ENCODE measurements at places on chromosomes 2 and 18.

GRCh38 chr2:106581755-106582147 is 94.6 kb downstream of the CD8B2 start:
- no peak for DNase-seq

GRCh38 chr2:112174383-112174782 is 36.2 kb downstream of the FBLN7 start:
- no peak for DNase-seq

DNA sequence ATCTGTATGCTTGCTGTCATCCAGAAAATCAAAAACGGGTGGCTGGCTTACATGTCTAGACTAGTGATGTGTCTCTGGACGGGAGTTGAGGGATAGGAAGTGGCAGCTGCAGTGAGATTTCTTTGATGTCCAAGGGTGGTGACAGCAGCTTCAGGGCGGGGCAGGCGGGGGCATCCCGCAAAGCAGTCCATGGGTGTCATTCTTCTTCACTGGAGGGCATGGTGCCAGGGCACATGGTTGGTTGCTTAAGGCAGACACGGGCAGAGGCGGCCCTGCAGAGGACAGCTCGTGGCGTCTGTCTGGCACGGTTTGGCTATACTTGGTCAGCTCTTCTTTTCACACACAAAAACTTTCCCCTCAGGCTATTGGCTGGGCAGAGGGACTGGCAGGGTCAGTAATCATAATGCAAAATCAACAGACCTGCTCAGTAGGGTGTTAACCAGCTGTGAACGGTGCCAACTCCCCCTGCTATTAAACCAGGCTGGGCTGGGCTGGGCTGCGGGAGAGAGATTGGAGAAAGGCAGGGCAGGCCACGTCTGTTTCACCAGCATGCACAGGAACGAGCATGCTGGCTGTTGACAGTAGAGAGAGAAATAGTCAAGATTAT is 63.7 kb downstream of the COL4A3 start:
- peak; percentile 86 for DNase-seq

- DNase-seq = no peak
Observed at GRCh38 chr2:186713691-186714090, 19.8 kb downstream of the FAM171B start.

GRCh38 chr2:42085706-42086487 is 38.1 kb downstream of the PKDCC start:
- no peak for DNase-seq

DNA sequence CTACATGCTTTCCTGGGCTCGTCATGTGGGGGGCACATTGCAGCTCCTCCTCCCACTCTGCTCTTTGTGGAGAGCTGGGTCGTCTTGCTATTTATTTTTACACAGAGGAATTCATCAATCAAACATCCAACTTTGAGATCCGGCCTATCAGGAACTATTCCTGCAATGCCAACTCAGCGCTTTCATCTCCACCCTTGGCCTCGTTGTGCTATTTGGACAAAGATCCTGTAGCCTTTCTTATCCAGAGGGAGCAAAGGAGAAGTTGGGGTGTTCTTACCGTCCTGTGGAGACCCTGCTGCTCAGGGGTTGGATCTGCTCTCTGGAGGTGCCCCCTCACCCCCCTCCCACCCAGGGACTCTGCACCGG is 92.1 kb downstream of the ASB1 start:
- DNase-seq = no peak

GRCh38 chr2:103959174-103960128 is 894.5 kb upstream of the POU3F3 start:
- no peak for DNase-seq

GRCh38 chr2:42124011-42124785 is 45.0 kb upstream of the EML4 start:
- DNase-seq = no peak

DNA sequence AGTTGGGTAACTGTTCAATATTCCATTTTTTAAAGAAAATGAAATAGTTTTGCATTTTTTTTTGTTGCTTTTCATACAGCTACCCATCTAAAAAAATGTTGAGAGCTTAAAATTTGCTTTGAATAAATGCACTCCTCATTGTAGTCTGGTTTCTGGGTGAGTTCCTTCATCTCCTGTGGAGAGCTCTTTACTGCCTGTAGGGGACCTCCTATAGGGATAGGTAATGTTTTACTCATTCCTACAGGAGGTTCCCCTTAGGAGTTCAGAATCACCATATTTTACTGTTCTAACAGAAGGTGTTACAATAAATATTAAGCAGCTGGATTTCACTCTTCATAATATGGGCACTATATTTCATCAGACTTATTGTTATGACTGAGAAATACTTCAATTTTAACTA is 947.3 kb upstream of the CRIM1 start:
- DNase-seq = no peak

DNA sequence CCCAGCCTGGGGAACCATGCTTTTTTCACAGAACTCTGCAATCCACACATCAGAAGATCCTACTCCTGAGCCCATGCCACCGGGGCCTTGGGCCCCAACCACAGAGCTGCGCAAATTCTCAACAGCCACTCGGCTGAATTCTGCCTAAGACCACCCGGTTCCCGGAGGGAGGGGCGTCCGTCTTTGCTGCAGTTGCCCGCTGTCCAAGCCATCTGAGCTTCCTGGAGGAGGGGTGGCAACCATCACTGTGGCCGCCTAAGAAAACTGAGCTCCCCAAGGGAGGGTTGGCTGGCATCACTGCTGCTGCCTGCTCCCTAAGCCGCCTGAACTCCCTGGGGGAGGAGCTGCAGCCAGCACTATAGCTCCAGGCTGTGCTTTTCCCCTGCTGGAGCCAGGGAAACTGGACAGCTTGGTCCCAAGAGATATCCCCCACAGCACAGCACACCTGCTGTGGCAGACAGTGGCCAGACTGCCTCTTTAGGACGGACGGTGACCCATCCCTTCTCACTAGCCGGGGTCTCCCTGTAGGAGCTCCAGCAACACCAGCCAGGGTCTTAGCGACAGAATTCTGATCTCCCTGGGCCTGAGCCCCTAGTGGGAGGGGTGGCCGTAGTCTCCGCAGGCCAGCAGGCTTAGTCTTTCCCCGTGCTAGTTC is 1411.6 kb upstream of the CDH2 start:
- DNase-seq = peak; percentile 83

DNA sequence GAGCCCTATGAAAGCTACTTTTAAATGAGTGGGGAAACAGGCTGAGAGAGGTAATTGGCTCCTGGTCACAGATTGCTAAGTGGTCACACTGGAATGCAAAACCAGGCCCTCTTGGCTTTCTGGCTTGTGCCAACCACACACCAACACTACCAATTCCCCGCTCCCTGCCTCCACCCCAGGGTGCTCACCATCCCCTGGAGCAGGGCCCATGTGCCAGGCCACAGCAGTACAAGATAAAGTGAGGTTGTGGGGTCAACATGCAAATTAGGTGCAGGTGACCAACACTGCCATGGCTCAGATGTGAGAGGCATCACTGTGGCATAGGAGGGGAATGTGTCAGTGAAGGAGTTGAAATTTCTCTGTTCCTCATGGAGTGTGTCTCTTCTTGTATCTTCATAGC is 312.5 kb downstream of the MYCN start:
- peak; percentile 79 for DNase-seq

DNA sequence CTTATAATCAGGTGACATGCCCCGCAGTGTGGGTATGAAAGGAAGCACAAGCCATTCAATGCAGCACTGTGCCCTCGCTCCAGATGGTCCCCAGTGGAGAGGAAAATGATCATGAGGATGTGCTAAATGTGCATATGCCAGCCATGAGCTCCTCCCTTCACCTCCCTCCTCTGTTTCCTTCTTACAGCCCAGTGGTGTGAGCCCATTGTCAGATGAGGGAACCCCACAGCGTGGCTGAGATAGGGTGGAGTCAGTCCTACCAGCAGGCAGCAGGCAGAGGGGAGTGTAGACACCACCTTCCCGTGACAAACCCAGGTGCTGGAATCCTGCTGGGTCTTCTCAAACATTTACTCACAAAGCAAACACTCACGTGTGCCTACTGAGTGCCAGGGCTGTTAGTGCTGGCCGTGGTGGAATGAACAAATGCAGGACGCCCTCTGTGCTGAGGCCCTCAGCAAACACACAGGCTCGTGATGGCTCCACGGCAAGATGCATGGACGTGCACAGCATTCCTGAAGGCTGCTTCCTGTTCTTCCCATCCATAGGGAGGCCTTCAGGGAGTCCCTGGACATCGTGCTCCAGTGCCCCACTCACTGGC is 181.7 kb upstream of the TPO start:
- peak; percentile 54 for DNase-seq

DNA sequence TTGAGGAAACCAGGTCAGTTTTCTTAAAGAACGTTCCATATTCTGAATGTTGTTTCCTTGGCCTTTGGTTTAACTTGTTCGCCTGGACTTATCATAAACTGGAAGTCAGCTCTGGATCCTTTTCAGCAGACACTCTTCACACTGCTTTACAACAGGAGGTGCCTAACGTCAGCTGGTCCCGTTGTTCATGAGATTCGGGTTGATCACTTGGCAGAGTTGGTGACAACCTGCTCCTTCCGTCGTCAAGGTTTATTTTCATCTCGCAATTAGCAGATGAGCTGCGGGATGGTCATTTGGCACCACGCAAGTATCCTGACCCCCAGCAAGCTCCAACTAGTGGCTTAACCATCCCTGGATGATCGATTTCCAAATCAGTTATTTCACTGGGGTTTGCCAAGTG is 23.0 kb upstream of the BIN1 start:
- no peak for DNase-seq

DNA sequence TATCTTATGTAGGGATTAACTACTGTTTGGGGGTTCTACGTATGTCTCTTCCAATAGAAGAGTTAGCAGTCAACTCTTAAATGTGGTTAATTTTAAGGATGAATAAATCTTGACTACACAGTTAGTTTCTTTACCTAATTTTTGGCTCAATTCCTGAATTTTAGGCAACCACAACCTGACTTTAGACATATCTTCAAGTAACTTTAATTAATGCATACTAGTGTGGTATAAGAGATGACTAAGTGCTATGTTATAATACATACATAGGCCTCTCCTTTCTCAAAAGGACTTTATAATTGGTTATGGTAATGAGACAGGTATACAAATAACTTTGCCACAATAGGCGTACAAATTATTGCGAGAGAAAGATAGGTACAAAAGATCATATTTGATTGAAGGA is 312.0 kb downstream of the IRS1 start:
- DNase-seq = no peak

DNA sequence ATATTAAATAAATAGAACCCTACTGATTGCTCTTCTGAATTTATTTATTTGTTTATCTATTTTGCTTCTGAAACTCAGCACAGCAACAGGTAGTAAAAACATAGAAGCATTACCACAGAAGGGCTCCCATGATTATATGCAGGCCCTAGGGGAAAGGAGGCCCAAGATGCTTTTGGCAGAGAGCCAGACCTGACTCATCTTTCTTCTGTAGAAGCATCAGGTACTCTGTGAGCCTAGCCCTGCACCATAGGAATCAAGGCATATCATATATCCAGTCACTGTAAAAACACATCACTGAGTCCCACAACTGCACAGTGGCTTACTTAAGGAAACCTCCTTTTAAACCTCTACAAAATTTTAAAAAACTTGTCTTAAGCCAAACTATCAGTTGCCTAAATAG is 1.8 kb downstream of the SCN9A start:
- no peak for DNase-seq

DNA sequence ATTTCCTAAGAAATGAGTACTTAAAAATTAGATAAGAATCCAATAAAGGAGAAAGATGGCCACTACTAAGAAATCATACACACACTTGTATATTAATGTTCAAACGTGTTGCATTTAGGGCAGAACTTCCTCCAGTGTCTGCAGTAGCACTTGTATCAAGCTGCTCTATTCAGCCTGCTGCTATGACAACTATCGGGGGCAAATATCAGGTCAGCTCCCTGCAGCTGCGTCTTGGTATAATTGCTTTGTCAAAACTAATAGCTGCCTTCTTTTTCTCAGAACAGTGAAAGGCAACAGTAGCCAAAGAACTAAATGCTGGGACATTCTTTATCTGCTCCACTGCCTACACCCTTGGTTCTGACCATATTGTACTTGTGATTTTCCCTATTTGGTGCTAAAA is 300.7 kb downstream of the NOL4 start:
- DNase-seq = no peak

GRCh38 chr18:31711365-31712172 is 27.2 kb upstream of the B4GALT6 start:
- no peak for DNase-seq

GRCh38 chr2:121417826-121418225 is 112.9 kb upstream of the RNU4ATAC start:
- DNase-seq = no peak

DNA sequence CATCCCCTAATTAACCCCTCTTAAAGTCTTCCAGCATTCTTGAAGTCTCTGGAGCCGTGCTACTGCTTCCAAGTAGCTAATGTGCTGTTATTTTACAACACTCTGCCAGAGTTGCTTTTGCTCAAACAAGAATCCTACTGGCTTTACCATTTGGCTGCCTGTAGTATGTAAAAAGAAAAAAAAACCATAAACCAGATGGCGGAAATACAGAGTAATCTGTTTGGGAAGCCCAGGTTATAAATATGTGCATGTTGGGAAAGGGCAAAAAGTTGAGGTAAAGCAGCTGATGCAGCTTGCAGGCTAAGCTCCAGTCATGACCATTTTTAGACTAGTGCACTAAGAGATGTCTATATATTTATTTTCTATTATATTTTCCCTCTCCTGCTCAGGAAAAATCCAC is 313.2 kb upstream of the ETAA1 start:
- no peak for DNase-seq

DNA sequence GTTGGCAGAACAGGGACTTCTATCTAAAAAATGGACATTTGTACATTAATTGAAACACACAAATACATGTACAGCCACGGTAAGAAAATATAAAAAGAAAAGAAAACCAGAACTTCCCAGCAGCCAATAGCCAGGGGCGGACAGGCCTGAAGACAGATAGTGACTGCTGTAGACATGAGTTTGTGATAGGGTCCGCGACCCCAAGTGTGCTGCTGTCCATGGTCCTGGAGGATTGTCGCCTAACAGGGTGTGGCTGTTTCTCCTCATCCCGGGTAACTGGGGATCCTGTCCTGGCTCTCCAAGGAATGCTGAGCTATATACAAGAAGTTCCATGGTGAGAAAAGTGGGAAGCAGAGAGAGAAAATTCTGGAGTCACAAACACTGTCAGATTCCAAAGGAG is 266.5 kb upstream of the SALL3 start:
- DNase-seq = no peak

DNA sequence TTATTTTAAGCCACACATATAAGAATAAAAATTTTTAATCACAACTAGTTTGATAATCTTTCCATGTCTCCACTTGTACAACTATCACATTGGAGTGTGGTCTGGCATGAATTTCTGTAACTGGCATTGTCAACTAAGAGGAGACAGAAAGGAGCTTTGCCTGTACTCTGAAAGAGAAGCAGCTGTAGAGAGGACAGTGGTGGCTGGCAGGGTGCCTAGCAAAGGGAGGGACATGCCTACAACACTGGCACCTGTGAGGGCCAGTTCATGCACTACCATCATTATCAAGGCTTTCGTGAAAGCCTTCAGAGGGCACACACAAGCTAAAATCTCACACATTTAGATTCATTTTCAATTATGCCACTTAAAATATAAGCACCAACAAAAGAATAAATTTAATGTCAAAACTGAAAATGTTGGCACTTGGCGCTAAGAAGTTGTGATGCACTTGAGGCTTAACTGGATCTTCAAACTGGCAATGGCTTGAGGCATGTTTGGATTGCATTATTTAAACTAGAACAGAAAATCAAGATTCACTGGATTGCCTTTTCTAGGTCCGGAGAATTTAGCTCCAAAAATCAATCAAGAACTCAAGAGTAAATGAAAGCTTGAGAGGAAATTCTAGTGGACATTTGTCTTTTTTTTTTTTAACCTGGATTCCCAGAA is 238.6 kb downstream of the ZNF385B start:
- no peak for DNase-seq

Measured in osteocyte (in vitro differentiated cells).